ENCODE measurements at places on chromosomes 5 and 9.
A peak's percentile ranks its signal among the peaks of the same experiment; 100 is the strongest.

DNA sequence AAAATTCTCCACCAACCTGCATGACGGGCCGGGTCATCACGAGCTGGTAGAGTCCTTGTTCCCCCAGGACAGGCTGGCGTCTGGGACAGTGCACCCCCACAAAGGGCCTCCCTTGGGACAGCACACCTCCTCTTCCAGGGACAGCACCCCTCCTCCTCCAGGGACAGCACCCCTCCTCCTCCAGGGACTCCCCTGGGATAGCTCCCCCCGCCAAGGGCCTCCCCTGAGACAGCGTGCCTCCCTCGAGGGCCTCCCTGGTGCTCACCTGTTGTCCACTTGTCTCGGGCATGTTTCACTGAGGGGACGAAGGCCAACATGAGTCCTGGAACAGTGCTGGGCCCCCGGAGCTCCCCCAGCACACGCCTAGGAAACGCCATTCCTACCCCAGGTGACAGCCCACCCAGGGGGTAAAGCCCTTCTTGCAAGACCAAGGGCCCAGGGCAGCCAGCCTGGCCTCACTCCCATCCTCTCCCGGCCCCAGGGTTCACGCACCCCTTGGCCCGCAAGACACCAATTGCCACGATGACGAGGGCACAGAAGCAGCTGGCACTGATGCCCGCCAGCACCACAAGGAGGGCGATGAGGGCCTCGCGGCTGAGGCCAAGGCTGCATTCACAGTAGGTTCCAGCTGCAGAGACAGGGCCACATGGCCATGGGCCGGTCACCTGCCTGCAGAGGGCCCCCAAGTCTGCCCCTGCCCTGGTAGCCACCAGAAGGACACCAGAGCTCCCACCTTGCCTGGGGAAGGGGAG is 531 bp downstream of the TMEM210 start:
- no peak for DNase-seq

DNA sequence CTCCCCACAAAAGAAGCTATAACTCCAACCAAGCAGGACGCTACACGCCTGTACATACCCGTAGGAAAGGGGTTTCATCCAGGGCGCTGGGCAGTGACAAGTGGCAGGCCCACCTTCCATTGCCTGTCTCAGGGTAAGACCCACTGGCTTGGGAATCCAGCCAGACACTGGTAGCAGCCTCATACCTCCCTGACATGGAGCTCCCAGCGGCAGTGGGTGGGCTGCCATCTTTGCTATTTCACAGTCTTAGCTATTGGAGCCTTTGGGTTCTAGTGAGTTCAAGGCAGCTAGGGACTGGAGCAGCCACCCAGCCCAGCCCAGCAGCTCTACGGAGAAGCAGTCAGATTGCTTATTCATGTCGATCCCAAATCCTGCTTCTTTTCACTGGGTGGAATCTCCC is 3.4 kb upstream of the IFNA10 start:
- no peak for DNase-seq

GRCh38 chr9:108209132-108209685 is 646.6 kb downstream of the ACTL7B start:
- no peak for DNase-seq

DNA sequence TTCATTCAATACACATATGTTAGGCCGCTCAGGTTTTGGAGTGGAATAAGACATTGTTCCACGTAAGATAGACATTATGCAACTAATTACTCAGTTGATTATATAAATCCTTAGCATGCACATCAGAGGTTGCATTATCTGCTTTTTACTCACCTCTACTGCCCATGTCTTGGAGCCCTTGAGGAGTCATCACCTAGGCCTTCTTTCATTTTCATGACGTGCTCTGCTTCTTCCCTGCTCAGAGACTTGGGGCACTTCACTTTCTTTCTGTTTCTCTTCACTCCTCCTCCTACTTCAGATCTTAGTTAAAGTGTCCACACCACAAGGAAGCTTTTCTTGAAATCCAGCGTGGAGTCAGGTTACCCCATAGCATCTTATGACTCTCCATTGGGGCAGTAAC is 241.1 kb downstream of the TLR4 start:
- no peak for DNase-seq

GRCh38 chr5:119418606-119419100 is 33.6 kb upstream of the HSD17B4 start:
- DNase-seq, result no peak

DNA sequence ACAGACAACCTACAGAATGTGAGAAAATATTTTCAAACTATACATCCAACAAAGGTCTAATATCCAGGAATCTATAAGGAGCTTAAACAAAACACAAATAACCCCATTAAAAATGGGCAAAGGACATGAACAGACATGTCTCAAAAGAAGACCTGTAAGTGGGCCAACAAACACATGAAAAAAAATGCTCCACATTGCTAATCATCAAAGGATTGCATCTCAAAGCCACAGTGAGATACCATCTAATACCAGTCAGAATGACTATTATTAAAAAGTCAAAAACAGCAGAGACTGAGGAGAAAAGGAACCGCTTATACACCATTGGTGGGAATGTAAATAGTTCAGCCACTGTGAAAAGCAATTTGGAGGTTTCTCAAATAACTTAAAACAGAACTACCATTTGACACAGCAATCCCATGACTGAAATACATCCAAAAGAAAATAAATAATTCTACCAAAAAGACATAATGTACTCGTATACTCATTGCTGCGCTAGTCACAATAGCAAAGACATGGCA is 39.1 kb upstream of the C5orf63 start:
- DNase-seq, result no peak

GRCh38 chr9:99782962-99783718 is 38.5 kb upstream of the NR4A3 start:
- DNase-seq, result no peak

DNA sequence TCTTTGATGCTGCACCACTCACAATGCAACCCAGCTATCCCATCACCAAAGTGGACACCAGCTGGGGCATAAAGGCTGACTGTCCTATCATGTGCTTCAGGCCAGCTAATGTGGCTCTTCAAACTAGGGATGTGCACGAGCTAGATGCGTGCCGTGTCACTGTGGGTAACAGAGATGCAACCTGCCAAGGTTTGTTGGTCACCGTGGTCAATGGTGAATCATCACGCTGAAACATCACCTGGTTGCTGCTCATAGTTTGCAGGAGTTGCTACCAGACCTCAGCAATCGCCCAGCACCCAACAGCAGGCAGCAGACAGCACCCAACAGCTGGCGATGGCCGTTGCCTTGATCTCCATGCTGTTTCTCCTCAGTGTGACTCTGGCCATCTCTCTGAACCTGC is 2.1 kb upstream of the PCDHGA1 start:
- DNase-seq, result no peak

GRCh38 chr9:134551644-134552348 is 89.8 kb upstream of the COL5A1 start:
- peak; percentile 73 for DNase-seq

- DNase-seq, result no peak
Observed at GRCh38 chr5:176844706-176845391, 34.5 kb downstream of the UNC5A start.

GRCh38 chr5:68214482-68215207 is 911 bp upstream of the PIK3R1 start:
- peak; percentile 9 for DNase-seq

DNA sequence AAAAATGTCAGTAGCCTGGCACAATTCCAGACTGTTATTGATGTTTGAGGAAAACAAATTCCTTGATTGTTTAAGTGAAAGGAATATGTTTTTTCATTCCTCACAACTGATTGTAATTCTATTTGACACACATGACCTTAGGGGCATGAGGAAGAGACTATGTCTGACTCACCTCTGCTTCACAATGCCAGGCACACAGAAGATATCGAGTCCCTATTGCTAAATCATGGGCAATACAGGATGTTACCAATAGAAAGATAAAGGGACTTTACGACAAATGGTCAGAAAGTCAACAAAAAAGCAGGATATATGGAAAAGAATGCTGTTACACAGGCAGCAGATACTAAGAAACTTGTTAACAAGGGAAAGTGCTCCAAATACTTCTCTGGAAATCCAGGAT is 1903.5 kb downstream of the EFNA5 start:
- DNase-seq, result peak; percentile 55

DNA sequence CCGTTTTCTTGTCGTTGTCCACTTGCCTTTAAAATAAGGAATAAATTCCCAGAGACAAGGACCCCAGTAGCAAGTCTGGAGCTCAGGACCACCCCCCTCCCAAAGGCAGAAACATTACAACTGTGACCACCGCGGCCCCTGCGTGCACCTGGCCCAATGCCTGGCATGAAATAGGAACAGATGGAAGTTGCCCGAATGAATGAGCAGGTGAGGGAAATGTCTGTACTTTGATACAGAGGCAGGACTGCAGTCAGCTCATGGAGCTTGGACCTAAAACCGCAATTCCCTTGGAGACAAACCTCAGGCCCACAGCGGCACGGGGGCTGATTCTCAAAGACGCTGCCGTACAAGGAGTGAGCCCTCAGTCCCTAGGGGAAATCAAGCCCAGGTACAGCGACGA is 55.3 kb upstream of the SARDH start:
- DNase-seq, result no peak

- DNase-seq, result peak; percentile 61
Observed at GRCh38 chr9:75903785-75904360, 13.4 kb downstream of the PCSK5 start.

- no peak for DNase-seq
Observed at GRCh38 chr5:179533024-179533423, 17.3 kb upstream of the RUFY1 start.

- DNase-seq, result no peak
Observed at GRCh38 chr5:401146-402034, 41.6 kb upstream of the EXOC3 start.

DNA sequence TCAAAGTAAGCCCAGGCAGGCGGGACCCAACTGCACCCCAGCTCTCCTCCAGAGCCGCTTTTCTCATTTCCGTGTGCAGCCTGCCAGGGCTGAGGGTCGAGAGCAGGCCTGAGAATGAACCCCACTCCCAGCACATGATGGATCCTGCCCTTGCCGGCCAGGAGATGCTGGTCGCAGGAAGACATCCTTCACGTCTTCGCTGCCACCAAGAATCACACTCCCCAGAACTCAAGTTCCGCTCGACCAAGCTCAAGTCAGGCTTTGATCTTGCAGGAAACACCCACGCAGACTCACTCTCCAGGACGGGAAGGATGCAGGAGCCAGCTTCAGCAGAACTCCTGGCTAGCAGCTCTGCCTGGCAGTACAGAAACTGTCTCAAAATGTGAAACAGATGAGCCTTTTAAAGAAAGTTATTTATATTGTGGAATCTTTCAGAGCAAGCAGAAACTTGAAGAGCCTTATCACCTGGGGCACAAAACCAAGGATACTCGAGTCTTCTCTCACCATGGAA is 102.4 kb downstream of the ROR2 start:
- DNase-seq, result no peak

DNA sequence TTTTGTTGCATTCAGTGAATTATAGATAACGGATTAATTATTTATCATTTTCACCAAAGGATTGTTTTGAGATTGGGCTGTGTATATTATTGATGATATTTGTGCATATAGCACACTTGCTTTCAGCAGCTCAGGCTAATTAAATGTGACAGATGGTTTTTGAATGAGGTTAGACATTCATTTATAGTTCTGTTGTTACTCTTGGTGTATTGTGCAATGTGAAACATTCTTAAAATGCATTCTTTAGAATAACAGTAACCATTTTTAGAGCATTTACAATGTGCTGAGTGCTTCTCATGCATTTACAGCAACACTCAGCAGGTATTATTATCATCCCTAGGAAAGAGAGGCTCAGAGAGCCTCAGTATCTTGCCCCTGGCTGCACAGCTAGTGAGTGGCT is 23.8 kb downstream of the NANS start:
- no peak for DNase-seq
